ENCODE measurements at places on chromosomes 7 and 10.

GRCh38 chr7:15308821-15309220, 253.0 kb downstream of the AGMO start:
- no peak for DNase-seq

DNA sequence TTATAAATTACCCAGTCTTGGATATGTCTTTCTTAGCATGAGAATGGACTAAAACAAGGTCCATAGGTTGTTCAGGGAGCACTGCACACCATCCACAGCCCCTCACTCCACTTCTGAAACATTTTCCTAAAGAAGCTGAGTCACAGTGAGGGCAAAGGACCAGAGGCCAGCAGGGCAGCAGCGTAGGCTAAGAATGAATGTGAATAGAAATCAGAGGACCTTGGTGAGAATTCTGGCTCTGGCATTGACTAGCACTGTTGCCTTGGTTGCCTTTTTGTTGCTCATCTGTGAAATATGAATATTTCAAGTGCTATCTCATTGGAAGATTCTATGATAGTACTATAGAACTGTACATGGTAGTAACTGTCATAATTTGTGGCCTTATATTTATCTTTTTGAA, 41.7 kb upstream of the TOMM7 start:
- no peak for DNase-seq

- DNase-seq = no peak
Observed at GRCh38 chr10:91357497-91357896, 52.6 kb upstream of the HECTD2 start.

- peak; percentile 58 for DNase-seq
Observed at GRCh38 chr10:89426230-89426868, 12.0 kb downstream of the IFIT5 start.

DNA sequence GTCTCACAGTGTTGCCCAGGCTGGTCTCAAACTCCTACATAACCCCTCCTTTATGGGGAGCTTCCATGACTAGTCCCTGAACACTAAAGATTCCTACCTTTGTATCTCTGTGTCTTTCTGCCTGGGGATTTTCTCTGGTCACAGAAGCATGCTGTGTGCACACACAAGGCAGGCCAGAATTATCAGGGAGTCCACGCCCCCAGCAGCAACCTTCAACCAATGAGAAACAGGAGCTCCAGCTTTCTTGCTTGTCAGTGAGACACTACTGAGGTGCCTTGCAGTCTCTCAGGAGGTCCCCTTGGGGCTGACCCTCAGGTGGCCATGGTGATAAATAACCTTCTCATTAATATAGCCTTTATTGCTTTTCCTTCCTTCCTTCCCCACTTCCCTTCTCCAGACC, 45.1 kb upstream of the AUTS2 start:
- no peak for DNase-seq

DNA sequence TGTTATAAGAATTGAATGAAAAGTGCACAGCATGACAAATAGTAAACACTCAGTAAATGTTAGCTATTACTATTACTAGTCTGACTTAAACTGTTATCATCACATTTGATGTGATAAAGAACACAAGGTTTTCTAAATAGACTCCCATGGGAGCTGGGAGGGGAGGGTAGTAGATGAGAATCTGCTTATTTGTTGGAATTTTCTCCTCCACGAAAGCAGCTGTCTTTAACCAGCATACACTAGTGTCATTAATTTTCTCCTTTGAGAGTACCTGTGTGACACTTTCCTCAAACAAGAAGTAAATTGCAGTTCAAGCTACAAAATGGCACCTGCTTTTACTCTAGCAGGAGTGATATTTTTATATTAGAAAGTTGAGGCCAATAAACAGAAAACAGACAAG, 200.1 kb downstream of the SKAP2 start:
- no peak for DNase-seq

GRCh38 chr10:120182431-120182830, 274.6 kb upstream of the PLPP4 start:
- no peak for DNase-seq

DNA sequence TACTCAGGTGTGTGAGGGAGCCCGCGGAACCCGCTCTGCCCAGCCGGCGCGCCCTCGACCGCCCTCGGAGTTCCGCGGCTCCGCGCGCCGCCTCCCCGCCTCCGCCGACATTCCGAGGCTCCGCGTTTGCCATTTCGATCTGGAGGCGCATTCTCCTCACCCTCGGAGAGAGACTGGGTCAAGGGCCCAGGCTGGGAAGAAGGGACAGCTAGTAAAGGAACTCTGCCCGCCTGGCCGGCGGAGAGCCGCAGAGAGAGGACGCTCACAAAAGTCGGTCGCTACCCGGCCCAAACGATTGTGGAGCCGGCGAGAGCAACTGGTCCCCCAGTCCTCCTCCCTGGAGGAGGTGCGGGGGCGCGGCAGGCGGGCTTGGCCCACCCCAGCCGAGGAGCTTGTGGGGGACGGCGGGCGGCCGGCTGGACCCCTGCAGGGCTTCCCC, 74.5 kb upstream of the LEP start:
- DNase-seq = peak; percentile 44

DNA sequence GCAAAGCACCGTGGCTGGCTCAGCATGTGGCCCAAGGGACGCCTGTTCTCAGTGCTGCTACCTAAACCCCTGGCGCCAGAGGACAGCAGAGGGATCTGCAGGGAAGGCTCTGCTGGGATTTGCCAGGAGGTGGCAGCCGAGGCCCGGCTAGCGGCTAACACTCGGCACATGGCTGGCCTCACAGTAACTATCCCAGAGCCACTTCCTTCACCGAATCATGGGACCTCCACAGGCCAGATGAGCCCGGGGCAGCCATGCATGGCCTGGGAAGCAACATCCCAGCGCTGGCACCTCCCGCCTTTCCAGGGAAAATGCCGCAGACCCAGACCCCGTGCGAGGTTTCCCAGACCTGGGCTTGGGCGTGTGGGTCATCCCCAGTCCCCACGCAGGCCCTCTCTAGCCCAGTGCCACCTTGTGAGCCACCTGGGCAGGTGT, 36.4 kb downstream of the DPYSL4 start:
- peak; percentile 72 for DNase-seq

GRCh38 chr7:142228537-142229104, 29.2 kb downstream of the PRSS58 start:
- DNase-seq = no peak

DNA sequence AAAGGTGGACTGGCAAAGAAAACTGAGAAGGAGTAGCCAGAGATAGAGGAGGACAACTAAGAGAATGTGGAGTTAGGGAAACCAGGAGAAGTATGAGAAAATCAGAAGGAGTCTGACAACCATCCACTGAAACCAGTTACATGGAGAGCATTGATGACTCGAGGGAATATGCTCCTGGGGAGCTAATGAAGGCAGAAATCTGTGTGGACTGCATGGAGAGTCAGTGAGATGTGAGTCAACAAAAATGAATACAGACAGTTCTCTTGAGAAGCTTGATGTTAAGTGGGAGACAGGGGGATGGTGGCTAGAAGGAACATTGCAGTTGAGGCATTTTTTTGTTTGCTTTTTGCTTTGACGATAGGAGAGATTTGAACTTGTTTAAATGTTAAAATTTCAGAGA, 34.3 kb upstream of the ZNF32 start:
- no peak for DNase-seq

GRCh38 chr7:47893721-47894365, 54.4 kb downstream of the PKD1L1 start:
- DNase-seq = no peak
